ENCODE measurements at places on chromosomes 16 and 17.
A peak's percentile ranks its signal among the peaks of the same experiment; 100 is the strongest.

- DNase-seq, result no peak
Measured at GRCh38 chr16:1980030-1980769, 1.1 kb downstream of the NOXO1 start.

DNA sequence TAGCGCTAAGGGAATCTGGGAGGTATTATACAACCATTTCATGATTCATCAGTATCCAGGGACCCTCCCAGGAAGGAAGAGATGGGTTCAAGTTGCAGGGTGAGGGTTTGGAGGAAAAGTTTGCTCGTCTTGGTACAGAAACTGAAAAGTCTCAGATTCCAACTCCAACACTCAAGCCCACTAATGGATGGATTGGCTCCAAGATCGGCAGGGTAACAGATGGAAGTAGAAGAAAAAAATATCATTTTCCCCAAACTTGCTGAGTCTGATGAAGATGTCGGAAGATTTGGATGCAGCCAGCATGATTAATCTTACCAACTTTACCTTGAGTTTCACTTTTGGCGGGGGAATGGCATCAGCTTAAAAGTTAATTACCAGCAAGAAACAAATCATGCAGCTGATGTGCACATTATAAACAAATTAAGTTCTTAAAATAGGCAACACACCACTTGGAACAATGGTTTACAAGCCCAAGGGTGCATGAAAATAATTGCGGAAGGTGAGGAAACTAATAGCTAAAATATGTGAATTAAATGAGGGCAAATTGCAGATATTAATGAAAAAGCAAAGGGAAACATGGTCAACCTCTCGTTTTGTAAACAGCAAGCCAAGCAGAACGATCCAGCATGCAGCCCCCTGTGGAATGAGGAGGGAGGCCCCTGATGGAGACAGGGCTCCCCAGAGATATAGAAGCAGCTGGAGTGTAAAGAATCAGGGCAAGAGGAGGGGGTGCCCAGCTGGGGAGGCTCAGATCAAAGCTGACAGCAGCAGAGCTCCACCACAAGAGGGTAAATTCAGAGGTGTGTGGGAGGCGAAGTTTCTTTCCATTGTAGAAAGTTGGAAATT lies 44.1 kb upstream of the GRIN2A start:
- no peak for DNase-seq

DNA sequence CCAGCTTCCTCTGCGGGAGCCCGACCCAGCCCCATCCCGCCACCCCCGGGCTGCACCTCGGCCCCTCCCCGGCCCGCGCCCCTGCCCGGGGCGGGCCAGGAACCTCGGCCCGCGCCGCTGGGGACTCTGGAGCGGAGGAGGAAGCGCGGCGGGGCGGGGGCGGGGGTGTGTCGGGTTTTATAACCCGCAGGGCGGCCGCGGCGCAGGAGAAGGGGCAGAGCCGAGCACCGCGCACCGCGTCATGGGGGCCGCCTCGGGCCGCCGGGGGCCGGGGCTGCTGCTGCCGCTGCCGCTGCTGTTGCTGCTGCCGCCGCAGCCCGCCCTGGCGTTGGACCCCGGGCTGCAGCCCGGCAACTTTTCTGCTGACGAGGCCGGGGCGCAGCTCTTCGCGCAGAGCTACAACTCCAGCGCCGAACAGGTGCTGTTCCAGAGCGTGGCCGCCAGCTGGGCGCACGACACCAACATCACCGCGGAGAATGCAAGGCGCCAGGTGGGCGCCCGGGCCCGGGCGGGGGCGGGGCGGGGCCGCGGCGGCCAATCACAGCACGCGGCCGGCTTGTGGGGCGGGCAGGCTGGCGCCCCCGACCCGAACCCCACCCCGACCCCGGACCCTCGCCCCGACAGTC lies at the start of gene ACE:
Gene ACE (plus strand): TSS at position 208 of the 626 bp plus-strand sequence. CDS start 34 bp downstream, at position 242.
- DNase-seq, result peak; percentile 63

- peak; percentile 78 for DNase-seq
Measured at GRCh38 chr16:85416228-85417109, 196.7 kb upstream of the GSE1 start.

- DNase-seq, result no peak
Measured at GRCh38 chr17:497241-498034, 144.8 kb upstream of the RPH3AL start.

DNA sequence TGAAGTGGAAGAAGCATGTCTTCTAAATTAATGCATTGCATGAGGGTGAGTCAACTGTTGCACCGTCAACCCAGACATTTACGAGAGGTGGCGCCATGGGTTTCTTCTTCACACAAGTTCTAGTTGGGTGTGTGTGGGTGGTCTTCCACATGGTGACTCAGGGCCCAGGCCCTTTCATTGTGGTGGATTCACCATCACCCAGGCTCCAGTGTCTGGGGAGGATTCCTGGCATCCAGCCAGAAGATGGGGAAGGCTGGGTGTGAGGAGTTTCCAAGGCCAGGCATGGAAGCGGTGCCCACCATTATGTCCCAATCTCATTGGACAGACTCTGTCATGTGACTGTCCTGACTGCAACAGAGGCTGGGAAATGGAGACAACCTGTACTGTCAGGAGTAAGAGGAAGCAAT lies 21.4 kb upstream of the JPH3 start:
- peak; percentile 40 for DNase-seq

GRCh38 chr16:24853830-24854229 lies 8.1 kb downstream of the SLC5A11 start:
- DNase-seq, result no peak

GRCh38 chr17:76138896-76139752 lies 1.9 kb downstream of the FOXJ1 start:
- DNase-seq, result no peak

GRCh38 chr17:34607917-34608316 lies 28.5 kb downstream of the TMEM132E start:
- no peak for DNase-seq

GRCh38 chr16:88927010-88927409 lies 50.0 kb downstream of the CBFA2T3 start:
- DNase-seq, result no peak

- DNase-seq, result no peak
Measured at GRCh38 chr17:1907216-1907631, 77.4 kb downstream of the RPA1 start.

DNA sequence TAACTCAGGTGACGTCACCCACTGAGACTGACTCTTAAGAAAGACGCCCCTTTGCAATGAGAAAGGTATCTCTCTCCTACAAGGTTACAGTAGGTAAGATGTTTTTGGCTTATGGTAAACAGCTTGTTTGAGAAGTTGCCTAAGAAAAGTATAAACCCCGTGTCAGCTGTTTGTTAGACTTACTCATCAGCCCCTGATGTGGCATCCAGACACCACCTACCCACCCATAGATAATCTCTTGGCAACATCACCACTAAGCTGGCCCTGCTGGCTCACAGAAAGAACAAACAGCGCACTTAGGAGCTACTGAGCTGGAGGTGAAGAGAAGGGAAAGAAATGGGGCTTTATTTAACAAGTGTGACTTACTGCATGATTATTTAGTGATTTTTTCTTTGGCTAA lies 121.0 kb downstream of the PARN start:
- DNase-seq, result no peak

DNA sequence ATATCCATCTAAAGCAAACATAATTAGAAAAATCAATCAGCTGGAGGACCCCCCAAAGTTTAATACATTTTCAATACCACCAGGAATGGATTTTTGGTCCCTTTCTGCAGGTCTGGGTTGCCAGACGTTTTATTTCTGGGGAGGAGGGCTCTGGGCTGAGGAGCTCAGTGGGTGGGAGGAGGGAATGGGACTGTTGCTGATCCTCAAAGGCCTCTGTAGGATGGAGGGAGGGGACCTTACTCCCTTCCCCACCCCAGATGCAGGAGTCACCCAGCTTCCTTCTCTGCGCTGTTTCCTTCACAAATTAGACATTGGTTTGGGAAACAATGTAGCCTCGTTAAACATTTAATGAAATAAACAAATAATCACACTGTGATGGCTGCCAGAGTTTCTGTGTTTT lies 6.6 kb downstream of the RND2 start:
- no peak for DNase-seq

GRCh38 chr17:46869975-46870803 lies 18.8 kb downstream of the WNT9B start:
- DNase-seq, result no peak

GRCh38 chr17:28427371-28427770 lies 21.4 kb upstream of the SLC46A1 start:
- no peak for DNase-seq

DNA sequence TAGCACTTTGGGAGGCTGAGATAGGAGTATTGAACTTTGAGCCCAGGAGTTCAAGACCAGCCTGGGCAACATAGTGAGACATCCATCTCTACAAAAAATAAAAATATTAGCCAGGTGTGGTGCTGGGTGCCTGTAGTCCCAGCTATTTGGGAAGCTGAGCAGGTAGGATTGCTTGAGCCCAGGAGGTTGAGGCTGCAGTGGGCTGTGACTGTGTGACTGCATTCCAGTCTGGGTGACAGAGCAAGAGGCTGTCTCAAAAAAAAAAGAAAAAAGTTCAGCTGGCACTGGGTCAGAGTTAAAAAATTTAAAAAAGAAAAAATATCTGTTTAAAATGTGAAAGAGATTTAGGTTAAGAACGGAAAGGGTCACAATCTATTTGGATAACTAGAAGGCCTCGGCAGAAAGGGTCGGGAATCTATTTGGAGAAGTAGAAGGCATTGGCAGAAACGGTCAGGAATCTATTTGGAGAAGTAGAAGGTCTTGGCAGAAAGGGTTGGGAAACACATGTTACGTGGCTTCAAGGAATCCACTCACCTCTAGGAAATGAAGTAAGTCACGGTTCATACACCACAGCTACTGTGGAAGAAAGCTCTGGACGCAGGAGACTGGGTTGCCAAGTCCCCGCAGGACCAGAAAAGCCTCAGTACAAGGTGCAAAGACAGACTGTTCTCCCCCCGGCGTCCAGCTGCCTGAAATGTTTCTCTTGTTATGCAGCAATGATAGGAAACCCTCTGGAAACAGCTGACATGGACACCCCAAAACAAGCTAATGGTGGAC lies 25.3 kb downstream of the LMF1 start:
- no peak for DNase-seq

DNA sequence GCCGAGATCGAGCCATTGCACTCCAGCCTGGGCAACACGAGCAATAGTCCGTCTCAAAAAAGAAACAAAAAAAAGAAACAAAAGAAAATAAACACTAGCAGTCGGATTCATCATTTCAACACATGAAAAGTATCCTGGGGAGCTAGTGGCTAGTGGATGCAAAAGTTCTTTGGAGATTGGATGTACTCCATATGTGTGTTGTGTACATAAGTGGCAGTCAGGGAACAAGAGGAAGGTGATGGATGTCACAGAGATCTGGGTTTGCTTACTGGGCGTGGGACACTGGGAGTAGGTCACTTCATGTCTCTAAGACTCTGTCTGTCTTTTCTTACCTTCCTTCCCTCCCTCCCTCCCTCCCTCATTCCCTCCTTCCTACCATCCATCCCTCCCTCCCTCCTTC lies 35.4 kb downstream of the MRC2 start:
- no peak for DNase-seq

- peak; percentile 28 for DNase-seq
Measured at GRCh38 chr17:59160157-59161025, 4.8 kb downstream of the PRR11 start.

DNA sequence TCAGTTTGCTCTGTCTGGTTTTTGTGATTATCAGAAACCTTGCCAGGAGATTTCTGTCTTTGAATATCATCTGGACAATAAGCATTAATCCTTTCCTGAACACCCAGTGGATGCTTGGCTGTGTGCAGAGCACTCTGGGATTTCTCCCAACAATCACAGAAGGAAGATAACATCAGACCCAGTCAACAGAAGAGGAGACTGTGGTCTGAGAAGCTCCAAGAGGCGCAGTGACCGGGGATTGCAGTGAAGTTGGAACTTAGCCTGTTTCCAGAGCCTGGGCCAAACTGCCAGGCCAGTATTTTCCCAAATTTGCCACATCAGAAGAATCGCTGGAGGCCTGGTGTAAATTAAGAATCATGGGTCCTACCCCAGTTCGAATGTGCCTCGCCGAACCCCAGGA lies 264.7 kb downstream of the C16orf95 start:
- DNase-seq, result no peak

GRCh38 chr17:37701496-37701898 lies 43.4 kb downstream of the HNF1B start:
- peak; percentile 75 for DNase-seq

GRCh38 chr16:4678596-4678995 lies 14.8 kb upstream of the NUDT16L1 start:
- no peak for DNase-seq

GRCh38 chr17:13338421-13338820 lies 263.3 kb downstream of the HS3ST3A1 start:
- no peak for DNase-seq

DNA sequence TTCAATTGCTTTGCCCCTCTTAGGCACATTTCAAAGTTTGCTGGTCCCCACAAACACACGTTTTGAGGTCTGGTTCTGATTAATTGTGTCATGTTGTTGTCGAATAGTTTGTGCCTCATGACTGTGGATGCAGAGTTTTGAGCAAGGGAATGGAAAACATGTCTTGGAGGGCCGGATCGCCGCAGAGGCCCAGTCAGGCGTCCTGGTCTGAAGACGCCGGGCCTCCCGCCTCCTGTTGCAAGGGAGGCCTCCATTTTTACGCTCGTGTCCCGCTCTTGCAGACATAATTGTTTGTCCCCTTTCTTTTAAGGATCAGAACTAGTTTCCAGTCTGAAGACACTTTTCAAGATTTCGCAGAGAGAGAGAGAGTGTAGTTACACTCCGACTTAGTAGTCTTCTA lies 3.2 kb downstream of the NTN1 start:
- DNase-seq, result no peak

DNA sequence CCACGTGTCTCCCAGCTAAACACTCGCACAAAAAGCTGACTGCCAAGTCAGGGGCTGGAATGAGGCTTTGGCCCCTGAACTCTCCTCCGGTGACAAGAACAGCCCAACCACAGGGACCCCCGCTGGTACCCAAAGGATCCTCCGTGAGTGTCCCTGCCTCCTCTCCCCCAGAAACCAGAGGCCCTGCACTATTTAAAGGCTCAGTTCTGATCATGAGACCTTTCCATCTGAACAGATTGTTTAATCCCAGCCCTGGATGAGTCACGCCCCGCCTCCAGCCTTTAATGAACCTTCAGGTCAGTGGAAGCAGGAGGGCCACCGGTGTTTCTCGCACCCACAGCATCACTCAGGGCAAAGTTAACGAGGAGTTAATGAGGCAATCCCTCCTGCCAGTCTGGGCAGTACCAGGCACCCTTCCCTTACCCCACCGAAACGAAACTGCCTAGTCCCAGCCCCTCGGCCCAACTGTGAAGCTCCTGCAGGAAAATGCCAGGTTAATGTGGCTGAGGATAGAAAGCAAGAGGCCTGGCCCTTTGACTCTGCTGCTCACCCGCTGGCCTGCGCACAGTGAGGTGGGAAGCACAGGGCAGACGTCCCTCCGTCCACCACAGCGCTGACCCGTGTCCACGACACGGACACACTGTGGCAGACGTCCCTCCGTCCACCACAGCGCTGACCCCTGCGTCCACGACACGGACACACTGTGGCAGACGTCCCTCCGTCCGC lies 32.4 kb downstream of the TIMM22 start:
- DNase-seq, result peak; percentile 59

Measured in suppressor macrophage (primary cell).